Mesenteric fat pad (tissue), 1 donor: ENCODE measurements at places on chromosomes 7 and 10. TPM values are rescaled to one million over a fixed set of nuclear protein-coding genes. Genes with fewer than 3 reads are reported as not detected.

DNA sequence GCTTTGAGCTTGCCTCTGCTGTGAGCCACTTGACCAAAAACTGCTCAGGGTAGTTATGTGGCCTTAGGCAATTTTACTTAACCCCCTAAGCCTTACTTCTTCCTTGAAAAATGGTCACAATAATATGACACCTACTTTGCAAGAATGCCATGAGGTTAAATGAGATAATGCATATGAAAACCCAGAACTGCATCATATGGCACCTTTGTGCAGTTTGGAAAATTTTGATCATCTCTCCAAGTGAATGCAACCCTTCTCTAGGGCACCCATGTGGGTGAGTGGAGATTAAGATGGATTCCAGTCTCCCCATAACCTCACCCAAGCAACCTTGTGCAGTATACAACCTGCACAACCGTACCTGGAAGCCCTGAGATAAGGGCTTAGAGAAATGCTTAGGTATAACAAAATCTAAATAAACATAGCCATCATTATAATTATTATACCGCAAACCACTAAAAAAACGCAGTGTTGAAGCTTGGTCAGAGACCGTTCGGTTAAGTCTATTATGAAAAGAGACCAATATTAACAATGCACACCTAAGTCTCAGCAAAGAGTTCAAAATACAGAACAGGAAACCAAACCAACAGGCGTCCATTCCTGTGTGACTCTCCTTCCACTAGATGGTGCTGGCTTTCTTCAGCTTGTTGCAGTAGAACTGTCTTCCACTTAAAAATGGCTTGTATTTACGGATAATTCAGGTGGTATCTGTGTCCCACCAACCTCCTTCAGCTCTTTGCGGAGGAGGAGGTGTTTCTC lies 21.0 kb upstream of the ASB15 start:
- DNase-seq = no peak

The IDE gene
- total RNA-seq = 37.4 TPM

DNA sequence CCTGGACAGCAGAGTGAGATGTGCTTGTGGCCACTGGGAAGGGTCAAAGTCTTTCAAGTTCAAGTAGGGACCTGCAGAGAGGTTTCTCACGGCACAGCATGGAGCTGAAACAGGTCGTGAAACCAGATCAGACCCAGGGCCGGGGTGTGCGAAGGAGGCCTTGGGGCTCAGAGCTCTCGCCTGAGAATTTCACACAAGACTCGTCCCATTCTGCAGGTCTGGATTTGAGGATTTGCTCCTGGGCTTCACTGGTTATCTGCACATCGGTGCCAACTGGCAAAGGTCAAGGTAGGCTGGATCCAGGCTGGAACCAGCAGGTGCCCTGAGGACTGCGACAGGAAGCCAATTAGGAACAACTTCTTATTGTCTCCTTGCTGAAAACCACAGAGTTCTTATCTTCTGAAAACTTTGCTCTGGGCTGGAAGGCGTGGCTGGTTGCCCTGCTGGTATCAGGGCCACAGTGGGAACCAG lies 24.0 kb upstream of the GTF2I start:
- no peak for DNase-seq

The GRM3 gene
- total RNA-seq = not detected

The NUB1 gene
- 59.2 TPM for total RNA-seq

- DNase-seq = no peak
Measured at GRCh38 chr7:127736511-127736910, 84.5 kb downstream of the SND1 start.

The CUBN gene
- 3.5 TPM for total RNA-seq

GRCh38 chr7:18495412-18496340 lies at the start of gene HDAC9:
HDAC9 (plus strand) TSS chr7:18495749; CDS start chr7:18496303, 554 bp downstream.
- DNase-seq = no peak

The PGAM2 gene
- not detected for total RNA-seq

- DNase-seq = no peak
Measured at GRCh38 chr10:22711373-22711772, 3.0 kb downstream of the PIP4K2A start.

DNA sequence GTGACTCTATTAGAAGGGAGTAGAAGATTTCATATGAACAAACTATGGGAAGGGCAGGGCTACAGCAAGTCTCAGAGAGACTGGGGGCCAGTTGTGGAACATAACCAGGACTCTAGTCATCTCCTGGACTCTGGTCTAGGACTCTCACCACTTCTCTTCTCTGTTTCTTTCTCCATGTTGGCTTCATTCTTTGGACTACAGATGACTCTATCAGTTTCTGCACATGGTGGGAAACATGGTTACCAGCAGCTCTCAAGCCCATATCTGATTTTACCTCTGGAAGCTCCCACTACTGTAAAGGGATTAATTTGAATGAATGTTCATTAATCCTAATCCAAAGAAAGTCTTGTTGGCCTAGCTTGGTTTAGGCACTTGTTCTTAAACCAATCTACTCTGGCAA lies 84.7 kb downstream of the LRGUK start:
- DNase-seq = no peak

The TDRD1 gene
- 0.16 TPM for total RNA-seq

DNA sequence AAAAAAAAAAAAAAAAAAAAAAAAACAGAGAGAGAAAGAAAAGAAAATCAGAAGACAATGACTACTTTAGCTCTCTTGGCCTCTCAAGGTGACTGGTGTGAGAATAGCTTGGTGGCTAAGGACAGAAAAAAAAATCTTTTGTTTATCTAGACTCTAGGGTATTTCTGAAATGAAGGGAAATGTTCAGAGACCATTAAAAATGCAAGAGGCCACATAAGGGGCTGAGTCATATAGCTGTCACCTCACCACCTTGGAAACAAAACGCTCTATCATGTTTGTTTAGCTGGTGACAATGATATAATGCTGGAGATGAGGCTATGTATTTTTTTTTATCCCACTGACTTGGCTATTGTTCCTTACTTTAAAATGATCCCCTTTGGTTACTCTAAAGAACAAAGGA lies 287.0 kb upstream of the CDC14C start:
- no peak for DNase-seq

The POU6F2 gene
- total RNA-seq = 0.39 TPM

DNA sequence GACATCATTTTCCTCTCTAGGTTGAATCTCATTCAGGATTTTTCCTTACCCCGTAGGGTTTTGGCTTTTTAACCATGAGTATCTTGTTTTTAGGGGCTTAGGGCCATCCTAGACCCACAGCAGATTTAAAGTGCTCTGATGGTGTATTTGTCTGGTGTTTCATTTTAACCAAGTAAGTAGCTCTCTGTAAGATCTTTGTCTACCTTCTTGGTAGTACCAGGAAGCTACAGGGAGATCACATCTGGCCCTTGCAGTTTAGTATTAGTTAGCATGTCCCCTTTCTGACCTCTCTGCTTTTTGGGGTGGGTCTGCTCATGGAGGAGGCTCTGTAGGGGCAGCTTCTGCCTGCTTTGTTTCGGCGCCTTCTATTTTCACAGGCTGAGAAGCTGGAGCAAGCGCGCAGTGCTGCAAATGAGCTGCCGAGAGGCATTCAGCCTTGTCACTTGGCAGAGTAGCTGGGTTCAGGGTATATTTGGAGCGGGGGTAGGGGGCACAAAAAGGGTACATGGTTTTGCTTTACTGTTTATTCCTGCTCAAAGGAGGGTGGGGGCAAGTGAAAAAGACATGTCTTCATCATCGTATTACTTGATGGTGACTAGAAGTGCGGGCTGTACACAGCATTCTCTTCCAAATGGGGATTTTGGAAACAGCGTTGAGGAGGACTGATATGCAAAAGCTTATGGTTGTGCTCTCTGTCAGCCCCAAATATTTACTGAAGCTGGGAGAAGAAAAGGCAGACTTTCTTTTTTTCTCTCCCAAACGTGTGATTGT lies 146.3 kb downstream of the CELF2 start:
- no peak for DNase-seq

GRCh38 chr7:157662981-157663716 lies 326.3 kb downstream of the DNAJB6 start:
- peak; percentile 78 for DNase-seq

- DNase-seq = no peak
Measured at GRCh38 chr10:84755311-84755710, 426.9 kb downstream of the CCSER2 start.

DNA sequence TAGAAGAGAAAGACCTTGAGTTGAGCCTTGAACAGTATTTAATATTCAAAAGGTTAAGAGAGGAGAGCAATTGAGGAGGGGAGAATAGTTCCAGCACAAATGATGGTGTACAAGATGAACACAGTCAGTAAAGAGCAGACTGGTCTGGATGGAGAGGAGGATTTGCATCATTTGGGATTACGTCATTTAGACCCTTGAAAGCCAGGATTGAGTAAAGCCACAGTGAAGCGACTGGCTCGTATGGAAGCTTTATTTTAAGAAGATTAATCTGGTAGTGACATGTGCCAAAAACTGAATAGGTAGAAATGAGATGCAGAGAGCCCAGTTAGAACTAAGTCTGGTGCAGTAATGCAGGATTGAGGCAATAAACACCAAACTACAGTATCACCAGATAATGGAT lies 52.6 kb downstream of the TRUB1 start:
- no peak for DNase-seq

GRCh38 chr7:55071411-55072175 lies 52.8 kb downstream of the EGFR start:
- no peak for DNase-seq

The MMRN2 gene
- total RNA-seq = 78.4 TPM
